SK-MEL-5 (cell line): ENCODE measurements at places on chromosomes 3 and 15. TPM values are rescaled to one million over a fixed set of nuclear protein-coding genes. Genes with fewer than 3 reads are reported as not detected.

The GOLGA6D gene
- total RNA-seq, result not detected in 2 replicates

The LRRC2 gene
- not detected in 2 replicates for total RNA-seq

The AQP9 gene
- total RNA-seq, result not detected in 2 replicates

The CYP1A2 gene
- not detected in 2 replicates for total RNA-seq

The UROC1 gene
- 0.05 and 0.21 TPM in 2 replicates for total RNA-seq

The SHC4 gene
- 20.9 and 21.3 TPM in 2 replicates for total RNA-seq

The XIRP1 gene
- total RNA-seq, result 0.03 TPM in 1 of 2 replicates, not detected in the other

The CELF6 gene
- 0.24 TPM in 1 of 2 replicates, not detected in the other for total RNA-seq

The SLTM gene
- total RNA-seq, result 59.6 and 72.0 TPM in 2 replicates

The SETMAR gene
- total RNA-seq, result 14.3 and 15.2 TPM in 2 replicates

The GOLGA8T gene
- not detected in 2 replicates for total RNA-seq

The PLSCR2 gene
- not detected in 2 replicates for total RNA-seq

The PIERCE2 gene
- total RNA-seq, result 3.9 and 4.1 TPM in 2 replicates

The USP3 gene
- total RNA-seq, result 23.0 and 24.2 TPM in 2 replicates

The EDEM1 gene
- 19.1 and 21.6 TPM in 2 replicates for total RNA-seq

The IQCH gene
- total RNA-seq, result 4.3 and 4.6 TPM in 2 replicates

The FBXO40 gene
- 0.05 and 0.08 TPM in 2 replicates for total RNA-seq

The SLCO2A1 gene
- not detected in 2 replicates for total RNA-seq

The IQCF5 gene
- total RNA-seq, result not detected in 2 replicates

The KCNAB1 gene
- 0.66 and 0.90 TPM in 2 replicates for total RNA-seq

The KBTBD13 gene
- not detected in 2 replicates for total RNA-seq

The PRICKLE2 gene
- total RNA-seq, result 0.69 and 1.5 TPM in 2 replicates

The ACP3 gene
- 0.26 TPM in 1 of 2 replicates, not detected in the other for total RNA-seq

The BNC1 gene
- not detected in 2 replicates for total RNA-seq

The TEX9 gene
- 8.2 and 11.6 TPM in 2 replicates for total RNA-seq

The TRIM42 gene
- total RNA-seq, result not detected in 2 replicates

The ZNF385D gene
- not detected in 2 replicates for total RNA-seq
